ENCODE measurements at places on chromosomes 1 and 21.
A peak's percentile ranks its signal among the peaks of the same experiment; 100 is the strongest.

- no peak for DNase-seq
These were observed 1.9 kb upstream of the HIVEP3 start for GRCh38 chr1:41920658-41921057.

GRCh38 chr1:103457886-103458455 is 67.5 kb upstream of the RNPC3 start:
- no peak for DNase-seq

DNA sequence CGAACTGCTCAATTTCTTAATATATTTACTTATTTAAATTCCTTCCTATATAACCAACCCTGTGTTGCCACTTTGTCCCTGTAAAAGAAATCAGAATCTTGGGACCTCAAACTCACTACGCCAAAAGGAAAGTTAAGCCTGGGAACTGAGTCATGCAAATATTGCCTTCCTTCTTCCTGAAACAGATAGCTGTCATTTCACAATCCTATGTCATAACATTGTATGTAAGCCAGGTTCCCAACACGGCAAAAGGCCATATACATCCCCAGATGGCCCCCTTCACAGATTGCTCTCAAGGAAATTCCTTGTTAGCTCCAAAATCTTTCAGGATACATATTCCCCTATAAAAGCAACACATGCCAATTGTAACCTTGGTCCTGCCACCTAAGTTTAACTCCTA is 39.7 kb downstream of the C21orf91 start:
- DNase-seq, result no peak

- DNase-seq, result no peak
These were observed 61.1 kb upstream of the SMYD2 start for GRCh38 chr1:214219902-214220301.

DNA sequence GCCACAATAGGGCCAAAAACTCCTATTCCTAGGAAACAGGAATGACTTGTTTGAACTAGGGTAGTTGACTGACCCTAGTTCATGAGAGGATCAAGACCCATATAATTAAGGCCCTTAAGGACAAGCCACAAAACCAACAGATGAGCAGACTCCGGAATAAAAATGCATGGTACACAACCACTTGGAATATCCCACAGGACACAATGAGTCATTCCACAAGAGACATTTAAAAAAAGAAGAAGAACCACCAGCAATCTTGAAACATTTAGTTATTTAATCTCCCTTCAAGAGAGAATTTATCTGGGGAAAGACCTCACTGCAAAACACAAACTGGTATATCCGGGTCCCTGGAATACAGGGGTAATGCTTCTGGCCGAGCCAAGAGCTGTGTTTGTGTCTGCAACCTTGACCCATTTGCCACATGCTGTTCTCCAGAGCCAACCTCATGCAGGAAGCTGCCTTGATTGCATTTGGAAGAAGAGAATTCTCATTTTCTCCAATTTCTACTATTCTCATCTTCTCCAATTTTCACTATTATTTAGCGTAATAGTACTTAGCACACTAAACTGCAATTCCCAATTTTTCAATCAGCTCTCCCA is 135.5 kb downstream of the TGFBR3 start:
- no peak for DNase-seq

GRCh38 chr1:45007311-45007710 is 3.8 kb downstream of the HECTD3 start:
- DNase-seq, result no peak

GRCh38 chr21:41622831-41623548 is 115.0 kb upstream of the TMPRSS2 start:
- no peak for DNase-seq

- DNase-seq, result no peak
These were observed 12.5 kb downstream of the S100A10 start for GRCh38 chr1:151981178-151981525.

GRCh38 chr1:5649795-5650194 is 342.4 kb downstream of the NPHP4 start:
- no peak for DNase-seq

DNA sequence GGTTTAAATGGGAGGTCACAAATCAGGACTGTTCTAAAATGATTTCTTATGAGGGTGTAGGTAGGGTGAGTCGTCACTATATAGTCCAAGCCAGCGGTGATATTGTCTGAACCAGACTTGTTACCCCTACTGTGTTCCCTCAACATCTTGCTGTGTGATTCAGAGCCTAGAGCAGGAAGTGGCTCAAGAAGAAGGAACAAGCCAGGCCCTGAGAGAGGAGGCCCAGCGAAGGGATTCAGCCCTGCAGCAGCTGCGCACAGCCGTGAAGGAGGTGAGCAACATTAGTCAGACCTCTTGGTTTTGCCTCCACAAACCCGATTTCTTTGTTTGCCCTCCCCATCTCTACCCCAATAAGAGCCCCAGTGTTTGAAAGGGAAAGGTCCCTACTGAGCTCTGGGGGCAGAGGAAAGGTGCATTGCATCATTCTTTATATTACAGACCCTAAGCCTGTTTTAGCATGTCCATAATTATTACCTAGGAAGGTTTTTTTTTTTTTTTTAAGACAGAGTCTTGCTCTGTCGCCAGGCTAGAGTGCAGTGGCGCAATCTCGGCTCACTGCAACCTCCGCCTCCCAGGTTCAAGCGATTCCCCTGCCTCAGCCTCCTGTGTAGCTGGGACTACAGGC is 5.0 kb upstream of the SH3BGRL3 start:
- DNase-seq, result peak; percentile 41

- DNase-seq, result no peak
These were observed 5.4 kb upstream of the KDF1 start for GRCh38 chr1:26965628-26966027.

- DNase-seq, result no peak
These were observed 1336.6 kb downstream of the BRINP3 start for GRCh38 chr1:189141056-189141455.

- no peak for DNase-seq
These were observed 26.3 kb downstream of the CAPN9 start for GRCh38 chr1:230773396-230774033.

DNA sequence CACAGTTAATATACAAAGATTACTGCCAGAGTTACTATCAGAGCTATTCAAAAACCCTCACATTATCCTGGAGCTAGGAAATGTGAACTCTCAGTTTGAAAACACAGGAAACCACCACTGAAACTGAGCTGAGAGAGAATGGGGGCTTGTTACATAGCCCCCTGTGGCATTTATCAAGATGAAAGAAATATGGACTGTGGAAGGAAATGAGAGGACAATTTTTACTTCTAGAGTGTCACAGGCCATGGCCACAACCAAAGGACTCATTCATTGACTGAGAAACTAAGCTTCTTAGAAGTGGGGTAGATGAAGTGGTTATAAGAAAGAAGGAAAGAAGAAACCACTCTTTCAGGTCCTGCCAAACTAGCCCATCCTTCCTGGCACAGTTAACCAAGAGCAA is 25.3 kb downstream of the DSTYK start:
- DNase-seq, result no peak

DNA sequence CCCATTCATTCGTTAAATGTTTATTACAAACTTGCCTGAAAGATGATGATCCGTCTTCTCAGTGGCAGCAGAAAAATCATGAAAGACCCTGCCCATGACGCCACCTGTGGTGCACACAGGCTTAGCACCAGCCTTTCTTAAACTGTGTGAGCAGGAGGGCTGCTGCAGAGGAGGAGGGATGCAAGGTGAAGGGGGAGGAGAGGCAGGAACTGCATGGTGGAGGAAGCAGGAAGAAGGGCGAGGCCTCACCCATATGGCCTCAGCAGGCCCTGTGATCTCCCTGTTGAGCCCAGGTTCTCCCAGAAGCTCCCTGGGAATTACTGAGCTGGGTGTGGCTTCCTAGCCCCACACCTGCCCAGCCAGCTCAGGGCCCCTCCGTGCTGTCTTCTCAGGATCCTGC is 25.0 kb upstream of the RD3 start:
- DNase-seq, result no peak

GRCh38 chr1:161848676-161849075 is 82.6 kb downstream of the ATF6 start:
- no peak for DNase-seq

GRCh38 chr1:28240024-28240423 is 4.1 kb downstream of the ATP5IF1 start:
- no peak for DNase-seq

GRCh38 chr1:19738076-19738475 is 61.6 kb downstream of the TMCO4 start:
- DNase-seq, result no peak
